ENCODE measurements at places on chromosomes 5 and 9.

DNA sequence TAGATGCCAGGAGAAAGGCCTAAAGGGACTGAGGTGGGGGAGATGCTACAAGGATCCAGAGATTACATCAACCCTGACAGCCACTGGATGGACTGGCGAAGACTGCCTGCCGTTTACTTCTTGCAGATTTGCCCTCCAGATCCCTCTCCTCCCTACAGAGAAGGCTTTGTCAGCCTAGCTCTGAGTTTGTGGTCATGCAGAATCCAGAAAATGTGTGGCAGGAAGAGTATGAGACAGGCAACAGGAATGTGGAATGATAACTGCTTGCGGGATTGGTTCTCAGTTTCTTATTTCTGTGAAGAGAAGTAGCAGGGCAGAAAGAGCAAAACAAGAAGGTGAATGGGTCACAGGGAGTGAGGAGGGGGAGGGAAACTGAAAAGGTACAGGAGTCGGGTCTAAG lies 129.6 kb downstream of the TLE1 start:
- DNase-seq: peak; percentile 96

GRCh38 chr9:129875687-129876395 lies 40.6 kb downstream of the USP20 start:
- DNase-seq: peak; percentile 26

DNA sequence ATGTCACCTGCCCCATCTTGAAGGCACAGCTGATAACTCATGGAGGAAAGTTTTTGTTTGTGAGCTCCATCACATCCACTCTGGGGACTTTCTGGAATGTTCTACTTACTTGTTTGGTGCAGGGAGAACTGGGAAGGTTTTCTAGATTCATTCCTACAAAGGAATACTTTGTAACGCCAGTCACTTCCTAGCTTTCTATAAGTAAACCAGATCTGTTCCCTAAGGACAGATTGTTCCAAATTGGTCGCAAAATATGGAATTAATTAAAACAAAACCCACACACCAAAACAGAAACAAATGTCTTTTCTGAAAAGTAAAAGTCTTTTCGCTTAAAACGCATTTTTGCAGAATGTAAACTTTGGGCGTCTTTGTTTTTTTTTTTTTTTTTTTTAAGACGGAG lies 167.6 kb downstream of the PDZD2 start:
- DNase-seq: no peak

- no peak for DNase-seq
Observed at GRCh38 chr5:90488791-90489190, 14.1 kb downstream of the POLR3G start.

DNA sequence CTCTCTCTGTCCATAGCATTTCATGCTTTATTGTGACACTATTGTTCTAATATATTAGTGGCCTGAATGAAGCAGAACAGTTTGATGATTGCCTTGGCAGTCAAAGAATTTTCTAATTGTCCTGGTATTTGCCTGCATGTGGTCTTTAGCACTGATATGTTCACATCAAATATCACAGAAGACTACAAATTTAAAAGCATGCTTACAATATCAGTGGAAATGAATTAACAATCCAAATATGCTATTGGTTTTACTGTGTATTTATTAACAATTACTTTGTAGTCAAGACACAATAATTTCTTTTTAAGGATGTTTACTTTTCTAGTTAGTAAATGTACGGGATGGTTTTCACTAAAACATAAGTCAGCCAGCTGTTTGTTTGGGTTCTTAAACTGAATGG lies 18.3 kb downstream of the EFNA5 start:
- no peak for DNase-seq

GRCh38 chr5:59768152-59769040 lies 125.1 kb downstream of the PDE4D start:
- DNase-seq: peak; percentile 80
